ENCODE measurements at places on chromosomes 3 and 15.
A peak's percentile ranks its signal among the peaks of the same experiment; 100 is the strongest.

- no peak for DNase-seq
These were observed 1137.3 kb upstream of the CADM2 start for GRCh38 chr3:83821506-83821905.

GRCh38 chr3:45981346-45982074 lies 14.1 kb downstream of the FYCO1 start:
- no peak for DNase-seq

DNA sequence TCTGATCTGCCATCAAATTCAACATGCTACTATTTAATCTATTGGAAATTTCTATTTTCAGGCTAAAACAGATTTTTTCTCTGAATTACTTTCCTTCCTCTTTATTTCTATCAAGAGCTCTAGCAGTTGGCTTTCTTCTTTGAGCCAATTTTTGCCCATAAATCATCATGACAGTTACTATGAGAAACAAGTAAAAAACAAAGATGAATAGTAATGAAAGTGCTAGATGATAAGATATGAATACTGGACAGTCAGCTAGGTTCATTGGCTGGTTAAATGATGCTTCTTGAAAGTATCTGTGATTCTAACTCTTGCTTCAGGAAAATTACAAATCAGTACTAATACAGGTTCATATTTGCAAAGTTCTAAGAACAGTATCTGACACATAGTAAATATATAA lies 38.6 kb upstream of the NANOGP8 start:
- DNase-seq, result no peak

GRCh38 chr3:170196833-170197232 lies 15.3 kb upstream of the PHC3 start:
- no peak for DNase-seq

DNA sequence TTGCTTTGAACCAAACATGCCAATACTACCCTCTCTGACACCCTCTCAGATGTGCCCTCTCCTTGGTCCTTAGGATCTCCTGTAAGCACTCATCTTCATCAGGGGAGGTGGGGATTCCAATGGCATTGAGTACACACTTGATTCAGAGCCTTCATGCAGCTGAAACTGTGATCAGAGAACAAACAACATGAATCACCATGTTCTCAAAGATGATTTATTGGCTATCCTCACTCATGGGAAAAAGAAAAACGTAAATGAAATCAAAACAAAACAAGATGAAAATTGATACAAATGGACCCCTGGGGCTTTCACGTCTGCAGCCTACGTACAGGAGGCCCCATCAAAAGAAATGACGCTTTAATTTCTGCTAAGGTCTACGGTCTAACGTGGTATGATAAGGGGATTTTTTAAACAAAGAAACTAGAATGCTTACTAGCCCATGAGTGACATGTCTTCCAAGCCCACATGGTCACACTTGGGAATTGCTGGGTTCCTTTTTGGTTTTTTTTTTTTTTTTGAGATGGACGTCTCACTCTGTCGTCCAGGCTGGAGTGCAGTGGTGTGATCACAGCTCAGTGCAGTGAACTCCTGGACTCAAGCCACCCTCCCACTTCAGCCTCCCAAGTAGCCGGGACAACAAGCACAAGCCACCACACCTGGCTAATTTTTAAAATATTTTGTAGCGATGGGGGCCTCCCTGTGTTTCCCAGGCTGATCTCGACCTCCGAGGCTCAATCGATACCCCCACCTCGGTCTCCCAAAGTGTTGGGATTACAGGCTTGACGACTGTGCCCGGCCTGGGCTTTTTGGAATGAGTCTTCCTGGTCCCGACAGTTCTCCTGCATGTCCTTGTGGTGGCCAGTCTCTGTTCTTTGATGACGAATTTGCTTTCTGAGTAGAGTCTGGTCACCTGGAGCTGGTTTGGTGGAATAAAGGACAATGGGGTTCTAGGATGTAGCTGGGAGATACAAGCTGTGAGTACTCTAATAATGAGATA lies 202.6 kb downstream of the XXYLT1 start:
- no peak for DNase-seq

DNA sequence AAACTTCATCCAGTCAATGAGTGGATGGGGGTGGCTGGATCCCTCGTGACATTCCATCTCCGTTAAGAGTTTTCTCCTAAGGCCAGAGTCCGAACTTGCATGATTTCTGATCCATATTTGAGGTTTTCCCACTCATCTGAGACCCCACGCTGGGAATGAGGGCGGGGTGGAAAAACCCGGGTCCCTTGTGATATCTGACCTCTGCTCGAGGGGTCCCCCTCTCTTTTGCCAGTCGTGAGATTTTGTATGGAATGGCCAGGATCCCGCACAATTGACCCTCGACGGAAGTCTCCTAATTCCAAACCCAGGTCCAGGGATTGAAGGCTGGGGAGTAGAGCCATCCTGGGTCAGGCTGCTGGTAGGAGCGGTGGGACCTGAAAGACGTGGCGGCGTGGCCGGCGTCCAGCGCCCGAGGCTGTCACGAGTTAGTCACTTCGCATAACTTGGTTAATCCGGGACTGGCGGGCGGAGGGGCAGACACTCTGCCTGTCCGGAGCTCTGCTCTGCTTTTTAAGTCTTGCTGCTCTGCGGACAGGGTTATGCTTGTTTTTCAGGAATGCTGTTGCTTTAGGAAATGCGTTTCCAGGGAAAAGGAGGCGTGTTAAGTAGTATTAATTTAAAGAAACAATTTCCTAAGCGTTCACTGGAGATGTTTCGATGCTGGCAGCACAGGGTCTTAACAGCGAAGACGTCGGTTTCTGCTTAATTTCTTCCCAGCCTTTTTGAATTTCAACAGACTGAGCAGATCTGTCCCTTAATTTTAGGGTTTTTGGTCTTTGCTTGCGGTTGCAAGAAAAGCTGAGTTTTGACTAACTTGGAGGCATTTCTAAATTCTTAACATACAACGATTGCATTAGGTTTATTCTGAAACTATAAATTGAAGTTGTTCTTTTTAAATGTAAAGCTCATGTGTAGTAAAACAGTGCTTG lies 69.7 kb upstream of the LRRFIP2 start:
- peak; percentile 69 for DNase-seq

DNA sequence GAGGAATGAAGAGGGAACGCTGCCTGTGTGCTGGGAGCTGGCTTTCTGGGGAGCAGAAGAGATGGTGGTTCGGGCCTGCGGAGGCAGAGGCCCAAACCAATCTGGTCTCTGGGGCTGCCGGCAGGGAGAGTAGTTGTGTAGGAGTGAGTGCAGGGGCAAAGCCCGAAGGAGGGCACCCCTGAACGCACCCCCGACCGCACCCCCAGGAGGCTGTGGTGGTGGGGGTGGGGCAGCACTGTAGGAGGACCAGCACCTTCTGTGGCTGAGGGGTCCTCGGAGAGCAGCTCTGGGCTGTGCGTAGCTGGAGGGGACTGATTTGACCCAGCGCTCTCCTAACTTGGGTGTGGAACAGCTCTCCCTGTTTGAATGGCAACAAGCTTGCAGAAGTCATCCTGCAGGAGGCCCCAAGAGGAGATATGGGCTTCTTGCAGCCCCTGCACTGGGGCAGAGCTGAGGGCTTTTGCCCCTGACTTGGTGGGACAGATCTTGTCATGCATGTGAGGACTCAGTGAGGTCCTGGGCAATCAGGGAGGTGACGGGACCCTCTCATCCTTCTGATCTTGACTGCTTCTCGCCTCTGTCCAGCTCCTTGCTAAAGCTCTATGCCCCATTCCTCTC lies 26.1 kb downstream of the C15orf39 start:
- no peak for DNase-seq

DNA sequence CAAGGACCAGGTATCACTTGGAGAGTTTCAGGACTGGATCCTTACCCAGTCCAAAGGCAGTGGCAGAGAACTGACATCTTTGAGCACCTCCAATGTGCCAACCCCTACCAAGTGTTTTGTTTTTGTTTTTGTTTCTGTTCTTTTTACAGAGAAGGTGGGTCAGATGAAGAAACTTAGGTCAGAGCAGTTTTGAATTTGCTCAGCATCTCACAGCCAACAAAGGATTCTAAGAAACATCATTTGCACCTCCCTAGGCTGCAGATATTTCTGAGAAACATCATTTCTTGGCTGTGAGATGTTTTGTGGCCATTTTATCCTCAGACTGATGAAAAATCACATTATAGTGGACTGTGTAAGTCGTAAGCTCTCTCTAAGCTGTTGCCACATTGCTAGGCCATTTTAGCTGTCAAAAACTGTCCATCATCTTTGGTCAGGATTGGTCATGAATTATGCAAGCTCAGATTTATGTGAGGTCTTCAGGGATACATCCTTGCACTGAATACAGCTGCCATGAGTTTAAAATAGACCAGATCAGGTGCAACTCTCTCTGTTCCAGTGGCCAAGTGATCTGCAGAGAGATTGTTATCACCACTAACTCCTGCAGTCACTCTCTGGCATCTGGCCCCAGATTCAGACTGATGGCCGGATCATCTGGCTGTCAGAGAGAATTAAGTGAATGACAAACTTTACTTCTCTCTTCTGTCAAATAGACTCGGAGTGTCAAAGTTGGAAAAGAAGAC lies 341.5 kb downstream of the EPHB1 start:
- no peak for DNase-seq

DNA sequence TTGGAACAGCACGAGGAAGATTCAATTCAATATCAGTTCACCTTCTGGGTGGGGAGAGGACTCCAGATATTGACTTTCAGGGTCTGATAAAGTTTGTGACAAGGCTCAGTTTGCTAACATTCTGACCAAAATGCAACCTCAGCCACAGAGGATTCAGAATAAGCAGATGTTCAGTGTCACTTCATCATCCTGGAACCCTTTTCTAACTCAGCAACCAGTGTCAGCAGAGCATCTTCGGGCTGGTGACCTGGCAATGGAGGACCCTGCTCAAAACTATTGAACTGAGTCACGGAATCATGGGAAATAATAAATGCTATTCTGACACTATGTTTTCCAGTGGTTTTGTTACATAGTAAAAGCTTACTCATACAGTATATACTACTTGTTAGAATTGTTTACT lies 433.4 kb upstream of the CFAP20DC start:
- DNase-seq, result no peak

- DNase-seq, result no peak
These were observed 52.7 kb downstream of the MB21D2 start for GRCh38 chr3:192864941-192865340.

GRCh38 chr3:12138044-12138443 lies 20.7 kb downstream of the TIMP4 start:
- DNase-seq, result peak; percentile 61

GRCh38 chr3:44509393-44509921 lies 32.0 kb upstream of the ZNF445 start:
- peak; percentile 26 for DNase-seq

- DNase-seq, result no peak
These were observed 1306.3 kb upstream of the EPHA6 start for GRCh38 chr3:95508124-95508523.

All from activated CD4-positive, alpha-beta T cell treated with anti-CD3 and anti-CD28 coated beads for 36 hours (primary cell).